ENCODE measurements at places on chromosomes 5 and 9.

DNA sequence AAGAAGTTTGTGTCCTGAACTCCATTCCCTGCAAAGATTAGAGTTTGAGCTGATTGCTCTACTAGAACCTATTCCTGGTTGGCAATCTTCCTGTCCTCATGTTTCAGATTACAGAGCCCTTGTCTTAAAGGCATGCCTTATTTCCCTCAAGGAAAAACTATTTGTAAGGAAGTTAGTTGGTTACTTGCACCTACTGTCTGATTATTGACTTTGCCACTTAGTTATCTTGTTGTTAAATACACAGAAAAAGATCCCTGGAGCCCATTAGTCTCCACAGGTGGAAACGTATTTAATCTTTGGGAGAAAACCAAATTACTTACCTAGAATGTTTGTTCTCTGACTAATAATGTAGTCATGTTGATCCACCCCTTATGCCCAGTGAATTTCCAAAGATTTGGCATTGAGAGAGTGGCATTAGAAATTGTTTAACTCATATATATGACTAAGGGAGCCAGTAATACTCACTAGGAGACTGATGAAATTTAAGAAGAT, 132.3 kb upstream of the ELL2 start:
- DNase-seq = no peak

GRCh38 chr5:1946122-1946677, 63.5 kb upstream of the IRX4 start:
- DNase-seq = no peak

DNA sequence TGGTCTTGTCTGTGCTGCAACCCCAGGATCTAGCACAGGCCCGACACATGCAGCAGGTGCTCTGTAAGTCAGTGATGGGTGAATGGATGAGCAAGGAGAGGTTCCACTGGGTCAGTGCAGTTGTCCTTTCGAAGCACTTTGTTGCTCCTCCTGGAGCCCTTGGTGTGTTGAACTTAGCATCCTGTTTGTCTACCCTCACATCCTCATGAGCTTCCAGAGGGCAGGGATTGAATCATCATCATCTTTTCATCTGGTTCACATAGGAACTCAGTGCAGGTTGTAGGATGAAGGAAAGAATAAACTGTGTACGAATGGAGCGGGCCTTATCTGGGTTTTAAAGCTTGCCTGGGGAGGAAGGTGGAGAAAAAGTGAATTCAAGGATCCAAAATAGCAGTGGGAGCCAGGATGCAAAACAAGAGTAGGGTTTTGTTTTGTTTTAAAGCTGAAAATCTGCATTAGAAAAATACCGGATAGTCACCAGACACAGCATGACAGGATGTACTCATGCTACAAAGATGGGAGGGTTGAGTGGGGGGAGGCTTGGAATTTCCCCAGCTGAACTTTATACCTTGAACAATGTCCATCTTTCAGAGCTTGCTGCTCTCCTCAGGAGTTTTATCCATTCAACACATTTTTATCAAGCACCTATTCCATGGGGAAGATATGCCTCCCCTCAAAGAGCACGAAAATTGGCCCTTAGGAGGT, 55.8 kb downstream of the PTTG1 start:
- no peak for DNase-seq

GRCh38 chr5:15284706-15285105, 215.3 kb upstream of the FBXL7 start:
- no peak for DNase-seq

DNA sequence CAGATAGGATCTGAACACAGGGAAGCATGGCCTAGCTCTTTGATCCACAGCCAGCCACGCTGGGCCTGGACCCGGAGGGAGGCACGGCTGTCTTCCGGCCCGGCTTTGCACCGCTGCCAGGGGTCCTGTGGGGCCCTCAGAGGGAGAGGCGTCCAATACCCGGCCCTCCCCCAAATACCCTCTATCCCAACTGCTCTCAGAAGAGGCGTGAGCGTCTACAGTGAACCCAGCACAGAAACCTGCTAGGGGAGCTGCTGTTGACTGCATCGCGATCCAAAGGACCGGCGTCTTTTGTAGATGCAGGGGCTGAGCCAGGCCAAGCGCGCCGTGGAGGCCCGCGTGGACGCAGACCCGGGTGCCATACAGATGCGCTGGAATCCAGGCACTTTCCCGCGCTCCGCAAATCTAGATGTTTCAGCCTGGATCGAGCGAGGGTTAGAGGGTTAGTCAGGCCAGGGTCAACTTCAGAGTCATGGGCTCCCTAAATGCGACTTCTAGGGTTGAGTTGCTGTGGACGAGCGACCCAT, 1.1 kb upstream of the TCF7 start:
- peak; percentile 32 for DNase-seq

GRCh38 chr5:133396814-133397213, 215.5 kb downstream of the FSTL4 start:
- DNase-seq = no peak

- DNase-seq = no peak
Measured at GRCh38 chr5:146203872-146204192, 427 bp downstream of the RBM27 start.

GRCh38 chr5:76383126-76383832, 19.8 kb upstream of the IQGAP2 start:
- DNase-seq = no peak

DNA sequence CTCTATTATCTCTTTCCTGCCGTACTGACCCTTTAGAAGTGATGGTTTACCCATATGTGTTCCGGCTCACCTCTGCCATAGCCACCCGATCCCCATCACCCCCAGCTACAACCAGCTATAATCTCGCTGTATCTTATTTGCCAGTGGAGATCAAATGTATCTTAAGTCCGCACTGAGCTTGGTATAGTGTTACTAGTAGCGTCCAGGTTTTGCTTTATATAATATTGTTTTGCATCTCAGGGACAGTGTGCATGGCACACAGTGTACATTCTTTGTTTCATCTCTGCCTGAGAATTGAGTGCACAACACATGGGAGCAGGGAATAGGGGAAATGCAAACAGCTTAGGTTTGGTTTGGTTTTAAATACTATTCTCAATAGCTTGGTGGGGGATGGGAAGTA, 135.8 kb upstream of the SNX2 start:
- DNase-seq = no peak

- DNase-seq = no peak
Measured at GRCh38 chr9:79012561-79012960, 559.2 kb upstream of the TLE4 start.

- no peak for DNase-seq
Measured at GRCh38 chr9:89207026-89207425, 28.4 kb upstream of the SHC3 start.

DNA sequence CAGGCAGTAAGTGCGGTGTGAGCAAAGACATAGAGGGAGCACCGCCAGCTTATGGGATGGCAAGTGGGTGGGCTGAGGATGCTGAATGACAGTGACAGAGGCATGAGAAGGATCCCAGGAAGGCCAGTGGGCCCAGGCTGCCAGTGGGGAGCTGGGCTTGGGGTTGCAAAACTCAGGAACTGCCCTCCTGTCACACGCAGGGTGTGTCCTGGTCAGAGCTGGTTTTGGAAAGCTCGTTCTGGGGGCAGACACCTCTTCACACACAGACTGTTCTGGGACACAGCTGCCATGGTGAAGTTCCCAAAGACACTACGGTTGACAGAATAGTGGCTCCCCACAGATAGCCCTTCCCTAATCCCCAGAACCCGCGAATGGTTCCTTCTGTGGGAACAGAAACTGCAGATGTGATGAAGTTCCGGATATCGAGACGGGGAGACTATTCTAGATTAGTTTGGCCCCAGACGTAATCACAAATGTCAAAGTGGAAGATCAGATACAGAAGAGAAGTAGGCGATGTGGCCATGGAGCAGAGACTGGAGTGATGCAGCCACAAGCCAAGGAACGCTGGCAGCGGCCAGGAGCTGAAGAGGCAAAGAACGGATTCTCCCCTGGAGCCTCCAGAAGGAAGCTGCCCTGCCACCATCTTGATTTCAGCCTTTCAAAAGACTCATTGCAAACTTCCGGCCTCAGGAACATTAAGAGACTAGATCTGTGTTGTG, 159.0 kb downstream of the COL23A1 start:
- no peak for DNase-seq

DNA sequence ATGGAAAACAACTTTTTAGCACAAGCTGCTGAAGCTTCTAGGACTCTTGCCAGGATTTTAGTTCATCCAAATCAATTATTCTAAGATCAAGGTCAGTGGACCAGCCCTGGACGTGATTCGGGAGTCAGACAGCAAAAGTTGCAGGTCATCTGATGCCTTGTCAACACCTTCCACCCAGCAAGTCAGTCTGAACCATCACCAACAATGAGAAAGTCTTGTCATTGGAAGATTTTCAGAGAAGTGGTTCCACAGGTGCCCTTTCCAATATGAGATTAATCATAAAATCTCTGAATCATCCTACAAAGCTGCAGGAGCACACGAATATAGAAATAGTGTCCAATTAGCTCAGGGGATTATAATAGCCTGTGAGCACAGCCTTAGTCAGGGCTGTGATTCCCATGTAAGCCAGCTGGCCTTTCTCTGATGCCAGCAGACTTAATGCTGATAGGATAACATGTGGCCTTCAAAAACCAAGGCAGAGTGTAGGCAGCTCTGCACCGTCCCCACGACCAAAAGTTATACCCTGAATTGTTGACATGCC, 445.0 kb upstream of the TRPC7 start:
- no peak for DNase-seq

DNA sequence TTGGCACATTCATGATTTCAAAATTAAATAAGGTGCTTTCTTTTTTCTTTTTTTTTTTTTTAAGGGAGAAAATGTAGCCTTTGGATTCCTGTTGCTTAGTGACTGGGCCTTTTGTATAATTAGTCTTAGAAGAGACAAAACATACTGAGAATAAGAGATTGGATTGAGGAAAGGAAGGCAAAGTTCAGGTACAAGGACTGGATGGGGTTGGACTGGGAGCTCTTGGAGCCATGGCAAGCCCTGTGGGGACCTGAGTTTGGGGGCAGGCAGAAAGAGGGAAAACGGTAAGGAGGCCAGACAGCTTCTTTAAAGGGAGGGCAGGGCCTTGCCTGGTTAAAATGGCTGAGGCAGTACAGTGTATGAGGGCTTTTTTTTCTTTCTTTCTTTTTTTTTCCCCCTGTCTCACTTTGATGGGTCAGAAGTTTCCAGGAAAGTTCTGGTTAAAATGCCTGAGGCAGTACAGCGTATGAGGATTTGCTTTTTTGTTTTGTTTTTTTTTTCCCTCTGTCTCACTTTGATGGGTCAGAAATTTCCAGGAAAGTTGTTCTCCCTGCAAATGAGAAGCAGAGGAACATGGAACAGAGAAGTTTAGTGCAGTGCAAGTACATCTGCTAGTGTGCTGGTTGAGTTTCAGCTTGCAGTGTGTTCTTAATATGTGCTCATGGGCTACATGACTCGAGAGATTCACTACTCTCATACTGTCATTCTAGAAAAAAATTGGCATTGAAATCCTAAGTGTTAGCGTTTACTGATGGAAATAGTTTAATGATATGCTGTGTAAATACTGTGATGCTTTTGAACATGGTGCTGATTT, 16.8 kb downstream of the SNX18 start:
- no peak for DNase-seq

GRCh38 chr9:82923092-82923911, 139.6 kb downstream of the RASEF start:
- no peak for DNase-seq

DNA sequence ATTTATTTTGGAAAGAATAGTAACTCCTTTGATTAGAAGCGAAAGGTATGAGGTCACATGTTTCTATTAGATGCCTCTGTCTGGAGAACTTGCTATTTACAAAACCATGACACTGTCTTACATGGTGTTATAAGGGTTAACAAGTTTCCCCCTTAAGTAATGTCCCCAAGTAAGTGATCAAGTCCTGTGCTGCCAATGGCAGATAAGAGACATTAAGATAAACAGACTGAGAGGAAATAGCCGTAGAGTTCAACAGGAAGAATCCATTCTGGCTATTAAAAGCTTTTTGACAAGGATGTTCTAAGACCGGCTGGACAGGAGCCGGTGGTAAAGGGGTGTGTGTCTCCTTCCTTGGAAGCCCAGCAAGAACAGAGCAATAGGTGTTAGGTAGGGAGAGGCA, 257.5 kb downstream of the GADD45G start:
- DNase-seq = no peak

DNA sequence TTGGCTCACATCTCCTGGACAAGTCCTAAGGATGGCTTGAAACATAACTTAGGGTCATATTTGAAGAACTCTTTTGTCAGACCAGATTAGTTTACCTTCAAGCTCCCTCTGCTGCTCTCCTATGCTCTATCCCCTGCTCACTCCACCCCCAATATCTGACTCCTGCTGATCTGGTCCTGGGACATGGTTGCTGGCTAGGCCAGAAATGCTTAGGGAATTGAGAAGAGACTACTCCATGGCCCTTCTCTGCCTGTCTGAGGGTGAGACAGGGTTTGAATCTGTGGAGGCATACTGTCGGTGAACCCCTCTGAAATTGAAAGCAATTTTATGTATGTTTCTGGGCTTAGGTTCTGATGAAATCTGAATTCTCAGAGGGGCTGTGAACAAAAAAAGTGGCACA, 3.3 kb downstream of the OTULIN start:
- DNase-seq = no peak

GRCh38 chr5:110356677-110357076, 369.8 kb downstream of the TMEM232 start:
- DNase-seq = no peak

DNA sequence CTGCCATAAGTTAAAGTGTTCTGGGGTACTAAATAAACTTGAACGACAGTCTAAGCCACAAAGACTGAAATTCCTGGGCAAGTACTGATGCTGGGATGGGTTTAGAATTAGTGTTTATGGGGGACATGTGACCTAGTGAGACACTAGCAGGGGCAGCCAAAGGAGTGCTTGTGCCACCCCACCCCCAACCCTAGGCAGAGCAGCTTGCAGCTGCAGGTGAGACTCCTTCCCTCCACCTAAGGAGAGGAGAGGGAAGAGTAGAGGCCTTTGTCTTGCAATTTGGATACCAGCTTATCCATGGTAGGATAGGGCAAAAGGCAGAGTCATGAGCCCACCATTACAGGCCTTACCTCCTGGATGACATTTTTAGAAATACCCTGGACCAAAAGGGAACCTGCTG, 28.7 kb upstream of the PDE4D start:
- DNase-seq = no peak

- no peak for DNase-seq
Measured at GRCh38 chr5:168852329-168852728, 273.2 kb upstream of the PANK3 start.

GRCh38 chr9:134276453-134277245, 49.6 kb upstream of the RXRA start:
- DNase-seq = no peak

DNA sequence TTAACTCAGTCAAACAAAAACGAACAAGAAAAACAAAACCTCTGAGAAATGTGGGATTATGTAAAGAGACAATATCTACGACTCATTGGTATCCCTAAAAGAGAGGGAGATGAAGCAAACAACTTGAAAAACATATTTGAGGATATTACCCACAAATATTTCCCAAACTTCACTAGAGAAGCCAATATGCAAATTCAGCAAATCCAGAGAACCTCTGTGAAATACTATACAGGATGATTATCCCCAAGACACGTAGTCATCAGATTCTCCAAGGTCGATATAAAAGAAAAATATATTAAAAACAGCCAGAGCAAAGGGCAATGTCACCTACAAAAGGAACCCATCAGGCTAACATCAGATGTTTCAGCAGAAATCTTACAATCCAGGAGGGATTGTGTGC, 226.1 kb downstream of the CDH12 start:
- no peak for DNase-seq

GRCh38 chr5:164801910-164802309, 1296.5 kb downstream of the MAT2B start:
- no peak for DNase-seq

GRCh38 chr9:100012279-100012678, 86.5 kb downstream of the ERP44 start:
- no peak for DNase-seq
